ENCODE measurements at places on chromosomes 6 and 20. TPM values are rescaled to one million over a fixed set of nuclear protein-coding genes. Genes with fewer than 3 reads are reported as not detected.

HLA-DQA1 gene
- 11.0 TPM for polyA plus RNA-seq

C20orf202 gene
- not detected for polyA plus RNA-seq

NEURL2 gene
- polyA plus RNA-seq: 1.8 TPM

DEFB119 gene
- not detected for polyA plus RNA-seq

PTCHD4 gene
- polyA plus RNA-seq: not detected

ACTL10 gene
- 1.8 TPM for polyA plus RNA-seq

AIF1 gene
- polyA plus RNA-seq: 242 TPM

IL17A gene
- not detected for polyA plus RNA-seq

CALHM5 gene
- polyA plus RNA-seq: not detected

ULBP3 gene
- polyA plus RNA-seq: 1.3 TPM

PLCB1 gene
- polyA plus RNA-seq: 3.0 TPM

EYA2 gene
- polyA plus RNA-seq: not detected

TUBE1 gene
- 12.1 TPM for polyA plus RNA-seq

GRCh38 chr6:130965656-130966055 is 97.4 kb downstream of the EPB41L2 start:
- no peak for DNase-seq

DNA sequence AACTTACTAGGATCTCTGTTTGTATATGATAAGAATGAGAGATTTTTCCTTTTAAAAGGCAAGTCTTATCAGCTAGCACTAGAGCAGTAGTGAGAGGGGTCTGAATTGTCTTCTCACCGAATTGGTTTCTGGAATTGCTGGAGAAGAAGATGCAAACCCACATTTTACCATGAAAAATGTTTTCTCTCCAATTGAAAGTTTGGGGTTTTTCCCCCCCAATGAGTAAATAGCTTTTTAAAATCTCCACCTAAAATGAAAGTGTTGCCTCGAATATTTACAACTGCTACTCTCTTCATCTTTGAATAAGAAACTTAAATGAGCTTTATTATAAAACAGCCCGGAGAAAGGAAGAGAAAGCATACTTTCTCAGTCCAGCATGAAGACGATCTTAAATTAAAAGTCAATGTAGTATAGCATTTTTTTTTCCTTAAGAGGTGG is 1.8 kb downstream of the TCF21 start:
- DNase-seq: no peak

- no peak for DNase-seq
These were observed 24.5 kb downstream of the OVOL2 start for GRCh38 chr20:18032977-18033892.

GRCh38 chr6:110712238-110712637 is 103.0 kb downstream of the CDK19 start:
- DNase-seq: no peak

DNA sequence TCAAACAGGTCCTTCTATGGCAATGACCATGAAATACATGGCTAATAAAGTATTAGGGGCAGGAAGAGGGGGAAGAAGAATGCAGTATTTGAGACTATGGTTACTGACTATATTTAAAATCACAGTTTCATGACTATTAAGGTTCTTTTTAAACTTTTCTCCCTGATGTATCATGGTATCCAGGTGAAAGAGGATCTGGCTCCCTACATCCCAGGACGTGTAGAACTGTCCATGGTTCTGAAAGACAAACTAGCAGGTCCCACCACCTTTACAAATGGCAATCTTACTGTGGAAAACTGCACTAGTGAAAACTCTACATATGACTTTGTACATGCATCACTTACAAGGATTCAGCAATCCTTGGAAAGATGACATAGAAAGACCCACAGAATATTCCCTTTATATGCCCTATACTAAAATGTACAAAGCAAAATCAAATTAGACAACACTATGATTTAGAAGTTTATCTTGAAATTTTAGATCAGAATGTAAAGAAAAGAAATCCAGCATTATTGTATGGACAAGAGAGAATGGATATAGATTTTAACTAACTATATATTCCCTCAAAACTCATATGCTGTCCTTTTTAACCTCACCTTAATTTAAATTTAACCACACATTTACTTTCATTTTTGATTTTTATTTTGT is 33.5 kb downstream of the RPP21 start:
- no peak for DNase-seq

DNA sequence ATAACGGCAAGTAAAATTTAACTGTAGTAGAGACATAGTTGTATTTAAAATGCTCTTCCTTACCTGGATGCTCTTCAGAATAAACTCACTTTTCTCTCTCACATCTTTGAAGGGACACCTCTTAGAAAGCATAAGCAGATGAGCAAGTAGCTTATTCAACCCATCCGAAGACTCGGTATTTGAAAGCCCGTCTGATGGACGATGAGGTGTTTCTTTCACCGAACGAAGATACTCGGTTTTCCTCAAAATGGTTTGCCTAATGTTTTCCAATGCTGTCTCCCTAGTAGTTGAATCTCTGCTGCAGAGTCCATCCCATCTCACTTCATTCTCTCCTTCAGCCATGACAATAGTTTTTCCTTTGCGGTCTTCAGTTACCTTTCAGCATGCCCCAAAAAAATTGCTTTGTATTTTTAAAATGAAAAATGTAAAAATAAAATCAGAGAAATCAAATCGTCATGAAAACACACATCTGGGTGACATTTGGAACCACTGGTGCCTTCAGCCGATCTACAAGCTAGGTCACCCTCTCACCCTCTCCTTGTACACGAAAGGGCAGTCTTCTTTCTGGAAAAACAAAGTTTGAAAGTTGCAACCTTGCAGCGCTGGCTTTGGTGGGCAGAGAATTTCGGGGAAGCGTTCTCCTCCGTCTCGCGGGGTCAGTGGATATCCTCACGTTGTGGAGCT is 772 bp downstream of the SESN1 start:
- no peak for DNase-seq

DNA sequence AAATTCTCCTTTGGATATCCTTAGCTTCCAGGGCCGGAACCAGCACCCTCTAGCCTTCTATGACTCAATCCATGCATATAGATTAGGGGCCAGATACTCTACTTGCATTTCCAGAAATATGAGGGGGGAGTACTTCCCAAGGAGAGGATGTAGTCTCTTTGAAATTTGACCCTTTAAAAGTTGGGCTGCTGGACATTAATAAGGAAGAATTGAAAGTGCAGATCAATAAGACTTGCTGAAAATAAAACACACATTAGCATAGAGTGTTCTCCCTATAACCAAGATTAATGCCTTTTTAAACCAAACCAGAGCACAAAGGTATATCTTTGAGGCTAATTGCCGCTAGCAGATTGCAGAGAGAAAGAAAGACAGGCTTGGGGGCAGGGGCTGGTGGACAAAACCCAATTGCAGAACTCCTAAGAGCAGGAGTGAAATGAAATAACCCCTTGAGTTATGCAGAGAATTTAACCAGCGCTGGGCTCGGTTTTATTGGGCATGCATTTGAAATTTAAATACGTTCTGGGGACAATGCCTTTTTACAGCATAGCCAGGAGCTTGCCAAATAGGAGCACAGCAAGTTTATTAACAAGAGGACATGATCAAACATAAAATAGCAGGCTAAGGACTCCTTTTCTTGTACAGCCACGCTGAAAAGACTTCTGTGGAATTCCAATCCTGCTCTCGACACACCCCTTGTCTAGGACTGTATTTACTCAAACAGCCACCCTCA is 108.2 kb upstream of the SALL4 start:
- no peak for DNase-seq

- DNase-seq: no peak
These were observed 55.4 kb downstream of the RAB44 start for GRCh38 chr6:36752886-36753506.

GRCh38 chr20:50036703-50037102 is 53.9 kb downstream of the SNAI1 start:
- DNase-seq: no peak

GRCh38 chr6:38134704-38135088 is 315.2 kb downstream of the ZFAND3 start:
- DNase-seq: no peak

GRCh38 chr6:71187141-71187540 is 101.5 kb upstream of the OGFRL1 start:
- DNase-seq: no peak

- DNase-seq: no peak
These were observed 5.3 kb downstream of the RNF8 start for GRCh38 chr6:37359039-37359438.

- no peak for DNase-seq
These were observed 60.4 kb upstream of the CCN2 start for GRCh38 chr6:132011582-132011981.

GRCh38 chr6:125640441-125641150 is 108.8 kb upstream of the HEY2 start:
- DNase-seq: no peak

DNA sequence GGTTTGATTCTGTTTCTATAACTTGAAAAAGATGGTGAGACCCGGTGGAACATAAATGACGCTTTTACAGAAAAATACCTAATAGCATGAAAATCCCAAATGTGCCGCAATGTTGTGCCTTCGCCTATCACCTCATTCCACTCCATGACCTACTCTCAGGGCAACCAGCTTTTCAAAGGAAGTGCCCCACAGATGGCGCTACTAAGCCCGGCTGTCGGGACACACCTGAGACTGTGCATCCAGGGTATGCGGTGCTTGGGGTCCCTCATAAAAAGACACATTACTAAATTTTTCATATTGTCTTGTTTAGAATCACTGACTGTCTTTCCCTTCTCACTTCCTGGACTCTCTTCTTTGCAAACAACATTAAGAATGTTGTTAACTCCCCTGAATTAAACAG is 145.5 kb upstream of the RPS6KA2 start:
- no peak for DNase-seq

DNA sequence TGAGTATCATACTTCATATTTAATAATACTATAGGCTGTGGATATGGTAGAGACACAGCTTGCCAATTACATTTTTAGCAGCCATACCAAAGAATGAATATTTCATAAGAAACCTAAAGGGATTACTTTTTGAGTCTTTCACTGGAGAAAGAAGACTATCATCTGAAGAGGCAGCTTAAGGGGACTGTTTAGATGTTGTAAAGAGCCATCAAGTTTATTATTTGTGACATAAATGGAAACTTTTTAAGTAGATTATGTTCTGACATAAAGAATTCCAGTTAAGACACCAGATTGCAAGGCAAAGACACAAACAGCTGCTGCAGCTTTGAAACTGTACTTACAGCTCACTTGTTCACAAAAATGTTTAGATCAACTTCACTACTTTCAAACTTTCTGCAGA is 429.4 kb downstream of the TFAP2A start:
- DNase-seq: no peak

GRCh38 chr6:51398793-51399192 is 580.1 kb downstream of the TFAP2B start:
- DNase-seq: no peak

- no peak for DNase-seq
These were observed 16.8 kb downstream of the RPP40 start for GRCh38 chr6:4986999-4987398.

- DNase-seq: no peak
These were observed 47.5 kb upstream of the CDH22 start for GRCh38 chr20:46355778-46356177.

- no peak for DNase-seq
These were observed 15.9 kb upstream of the PTGIS start for GRCh38 chr20:49583669-49584417.

GRCh38 chr6:3868544-3868943 is 19.4 kb downstream of the FAM50B start:
- DNase-seq: no peak

GRCh38 chr20:62061851-62062423 is 3.7 kb downstream of the TAF4 start:
- no peak for DNase-seq

DNA sequence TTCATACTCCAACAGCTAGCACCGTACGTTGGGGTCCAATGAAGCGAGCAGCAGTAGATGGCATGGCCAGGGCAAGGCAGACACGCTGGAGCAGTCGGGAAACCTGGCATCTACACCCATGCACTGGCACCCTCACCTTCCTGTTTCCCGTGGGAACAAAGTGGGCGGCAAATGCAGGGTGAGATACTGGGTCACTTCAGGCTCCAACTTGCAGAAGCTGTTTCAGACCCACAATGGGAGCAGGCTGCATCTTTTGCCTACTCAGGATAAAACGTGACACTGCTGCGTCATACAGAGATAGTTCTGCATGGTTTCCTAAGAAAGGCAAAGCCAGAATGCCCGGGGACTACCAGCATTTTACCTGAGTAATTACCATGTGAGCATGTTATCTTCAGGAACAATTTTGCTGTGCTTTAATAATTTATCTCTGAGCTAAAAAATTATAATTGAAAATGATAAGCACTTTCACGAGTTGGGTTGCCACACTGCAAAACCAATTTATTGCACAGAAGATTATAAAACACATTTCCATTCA is 10.9 kb upstream of the CD93 start:
- DNase-seq: no peak

GRCh38 chr20:3716195-3716834 is 3.9 kb upstream of the SIGLEC1 start:
- peak; percentile 21 for DNase-seq

- DNase-seq: no peak
These were observed 101.7 kb upstream of the FOXA2 start for GRCh38 chr20:22686097-22686496.

DNA sequence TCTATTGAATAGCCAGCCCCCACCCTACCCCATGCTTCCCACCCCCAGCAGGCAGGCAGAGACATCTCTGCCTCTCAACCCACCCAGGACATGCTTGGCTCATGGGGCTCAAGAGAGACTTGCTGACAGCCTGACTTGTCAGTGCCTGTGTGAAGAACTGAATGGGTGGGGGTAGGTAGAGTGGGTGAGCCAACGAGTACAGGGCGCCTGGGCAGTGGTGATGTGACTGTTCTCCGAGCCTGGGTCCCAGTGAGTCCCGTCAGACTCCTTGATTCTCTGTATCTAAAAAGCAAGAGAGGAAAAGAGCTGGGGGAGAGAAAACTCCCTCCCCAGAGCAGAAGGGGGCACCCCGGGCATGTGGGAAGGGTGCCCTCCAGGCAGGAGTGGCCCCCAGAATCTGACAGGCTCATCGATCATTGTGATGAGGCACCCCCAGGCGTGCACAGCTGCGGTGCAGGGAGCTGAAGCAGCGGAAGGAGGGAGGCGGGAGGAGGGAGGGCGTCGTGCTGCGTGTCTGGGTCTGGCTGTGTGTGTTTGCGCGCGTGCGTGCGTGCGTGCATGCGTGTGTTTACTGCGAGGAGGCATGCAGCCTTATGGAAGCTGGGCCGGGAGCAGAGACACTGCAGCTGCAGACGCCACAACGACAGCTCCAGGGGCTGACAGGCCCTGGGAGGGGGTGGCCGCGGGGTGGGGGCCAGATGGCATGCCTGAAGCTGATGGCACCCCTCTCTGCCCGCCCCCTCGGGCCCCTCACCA is 40.2 kb downstream of the FOXP4 start:
- no peak for DNase-seq

DNA sequence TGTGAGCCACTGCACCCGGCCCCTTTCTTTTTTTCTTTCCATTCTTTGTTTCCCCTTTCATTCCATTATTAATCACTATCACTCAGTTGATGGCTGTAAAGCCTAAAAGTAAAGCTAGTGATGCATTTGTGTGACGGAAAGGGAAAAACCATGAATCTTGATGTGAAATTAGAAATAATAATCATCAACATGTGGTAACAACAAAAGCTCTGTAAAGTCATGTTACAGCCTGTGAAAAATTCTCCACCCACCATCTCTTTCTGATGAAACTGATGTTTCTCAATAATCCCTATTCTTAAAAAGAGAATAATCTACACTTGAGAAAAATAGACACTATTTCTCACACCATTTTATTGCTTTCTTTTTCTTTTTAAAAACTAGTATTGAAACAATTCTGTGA is 80.0 kb downstream of the CRYBG1 start:
- DNase-seq: no peak
